ENCODE measurements at places on chromosomes 4 and X.

DNA sequence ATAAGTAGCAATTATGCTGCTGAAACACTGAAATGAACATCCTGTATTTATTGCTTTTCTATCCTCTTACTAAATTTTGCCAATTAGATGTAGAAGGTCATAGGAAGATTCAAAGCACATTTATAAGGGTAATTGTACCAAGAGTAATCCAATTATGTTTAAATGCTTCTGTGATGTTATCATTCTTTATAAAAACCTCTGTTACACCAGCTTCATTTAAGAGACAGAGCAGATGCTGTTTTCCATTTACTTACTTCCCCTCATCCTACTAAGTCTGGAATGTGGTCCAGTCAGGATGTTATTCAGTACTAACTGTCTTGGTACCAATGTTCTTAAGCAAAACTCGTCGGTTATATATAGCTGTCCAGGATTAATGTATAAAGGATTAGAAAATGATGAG lies 539.6 kb downstream of the PDHA2 start:
- no peak for DNase-seq

DNA sequence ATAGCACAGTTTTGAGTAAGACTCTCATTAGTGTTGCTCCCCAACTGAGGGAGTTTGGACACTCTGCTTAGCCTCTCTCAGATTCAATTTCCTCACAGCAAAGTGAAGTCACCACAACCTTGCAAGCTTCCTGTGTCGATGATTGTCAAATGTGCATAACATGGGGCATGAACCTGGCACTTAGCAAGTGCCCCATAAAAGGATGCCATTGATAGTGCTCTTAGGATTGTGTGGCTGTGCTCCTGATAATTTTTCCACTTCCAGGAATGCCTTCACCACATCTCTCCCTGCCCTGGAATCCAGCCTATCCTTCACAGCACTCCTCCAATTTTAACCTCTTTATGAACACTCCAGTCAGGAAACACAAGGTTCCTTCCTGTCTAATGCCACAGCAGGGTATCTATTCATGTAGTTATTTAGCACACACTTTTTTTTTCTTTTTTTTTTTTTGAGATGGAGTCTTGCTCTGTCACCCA lies 309.4 kb downstream of the PPP3CA start:
- DNase-seq: peak; percentile 79

DNA sequence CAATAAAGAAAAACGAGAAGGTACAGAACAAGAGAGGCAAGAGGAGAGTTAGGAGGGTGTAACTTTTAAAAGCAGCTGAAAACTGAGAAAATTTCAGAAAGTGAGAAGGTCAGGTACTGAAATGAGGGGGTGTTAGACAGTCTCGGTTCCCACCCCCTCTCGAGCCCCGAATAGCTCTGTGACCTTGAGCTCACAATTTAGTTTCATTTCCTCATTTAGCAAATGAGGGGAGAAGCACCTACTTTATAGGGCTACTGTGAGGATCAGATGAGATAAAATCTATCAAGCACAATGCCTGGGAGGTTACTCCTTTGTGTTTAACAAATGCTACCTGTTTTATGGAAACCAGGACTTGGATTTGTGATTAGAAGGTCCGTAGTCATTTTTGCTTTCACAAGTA lies 4.9 kb downstream of the UGT8 start:
- no peak for DNase-seq

DNA sequence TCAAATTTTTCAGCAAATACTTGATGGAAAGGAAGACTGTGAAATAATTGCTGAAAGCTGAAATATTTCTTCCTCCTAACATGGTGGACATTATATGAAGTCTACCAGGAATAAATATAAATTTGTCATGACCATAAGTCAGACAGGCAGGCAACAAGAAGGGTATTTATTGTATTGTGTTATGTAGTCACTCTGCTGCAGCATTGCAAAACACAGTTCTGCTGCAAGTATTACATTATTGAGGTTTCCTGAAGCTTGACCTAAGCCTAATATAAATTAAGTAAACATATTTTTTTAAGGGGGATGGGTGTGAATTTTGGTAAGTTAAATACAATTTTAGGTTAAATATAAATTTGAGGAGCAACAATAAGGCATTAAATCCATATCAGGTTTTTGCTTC lies 60.2 kb upstream of the MAOA start:
- DNase-seq: no peak

DNA sequence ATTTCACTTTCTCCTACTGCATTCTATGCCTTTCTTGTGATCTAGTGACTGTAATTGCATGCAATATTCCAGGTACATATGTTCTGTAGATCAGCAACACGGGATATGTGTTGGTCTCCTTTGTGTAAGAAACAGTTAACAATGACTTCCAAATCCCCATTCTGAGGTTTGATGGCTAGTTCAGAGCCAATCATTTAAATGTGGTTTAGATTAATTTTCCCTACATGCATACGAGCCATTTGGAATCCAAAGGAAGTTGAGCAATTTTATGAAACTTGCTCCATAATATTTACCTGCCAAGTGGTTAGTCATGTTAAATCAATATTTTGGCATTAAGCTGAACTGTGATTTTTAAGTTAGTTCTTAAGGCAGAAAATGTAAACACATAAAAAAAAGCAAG lies 172.8 kb upstream of the DCAF12L2 start:
- DNase-seq: no peak

- peak; percentile 17 for DNase-seq
Observed at GRCh38 chr4:154503598-154503997, 12.0 kb upstream of the DCHS2 start.

DNA sequence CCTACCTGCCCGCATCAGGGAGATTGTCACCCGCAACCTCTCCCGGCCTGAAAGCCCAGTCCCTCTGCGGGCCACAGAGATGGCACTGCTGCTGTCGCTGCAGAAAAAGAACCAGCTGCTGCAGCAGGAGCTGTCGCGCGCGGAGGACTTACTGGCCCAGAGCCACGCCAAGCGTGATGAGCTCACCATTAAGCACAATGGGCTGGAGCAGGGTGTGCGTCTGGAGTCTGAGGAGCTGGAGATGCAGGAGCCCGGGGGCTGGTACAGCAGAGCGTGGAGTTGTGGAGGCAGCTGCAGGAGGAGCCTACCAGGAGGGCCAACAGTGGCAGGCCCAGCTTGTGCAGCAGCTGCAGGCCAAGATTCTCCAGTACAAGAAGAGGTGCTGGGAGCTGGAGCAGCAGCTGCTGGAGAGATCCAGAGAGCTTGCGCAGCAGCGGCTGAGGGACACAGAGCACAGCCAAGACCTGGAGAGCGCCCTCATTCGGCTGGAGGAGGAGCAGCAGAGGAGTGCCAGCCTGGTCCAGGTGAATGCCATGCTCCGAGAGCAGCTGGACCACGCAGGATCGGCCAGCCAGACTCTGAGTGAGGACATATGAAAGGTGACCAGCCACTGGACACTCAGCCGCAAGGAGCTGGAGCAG lies 11.3 kb downstream of the SMIM10L2A start:
- DNase-seq: no peak

GRCh38 chr4:29079260-29079659 lies 1640.9 kb upstream of the PCDH7 start:
- DNase-seq: no peak

- no peak for DNase-seq
Observed at GRCh38 chr4:70705183-70706043, 16.4 kb upstream of the RUFY3 start.

GRCh38 chr4:99161373-99162099 lies 17.4 kb upstream of the ADH4 start:
- DNase-seq: no peak

DNA sequence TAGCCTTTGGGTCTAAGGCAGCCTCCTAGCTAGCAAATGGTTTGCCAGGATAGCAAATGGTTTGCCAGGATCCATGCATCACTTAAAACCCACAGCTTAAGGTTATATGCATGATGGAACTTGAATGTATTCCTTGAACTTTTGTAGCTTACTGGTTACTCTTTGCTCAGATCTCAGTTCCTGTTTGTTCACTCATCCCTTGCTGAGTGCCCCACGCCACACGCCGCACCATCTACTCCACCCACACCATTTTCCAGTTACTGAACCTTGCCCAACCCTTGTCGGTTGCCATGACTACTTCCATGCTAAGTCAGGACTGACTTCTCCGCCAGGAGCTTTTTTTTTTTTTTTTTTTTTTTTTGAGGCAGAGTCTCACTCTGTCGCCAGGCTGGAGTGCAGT lies 29.5 kb upstream of the XIAP start:
- DNase-seq: no peak

- no peak for DNase-seq
Observed at GRCh38 chr4:107292979-107293378, 256.9 kb upstream of the DKK2 start.

DNA sequence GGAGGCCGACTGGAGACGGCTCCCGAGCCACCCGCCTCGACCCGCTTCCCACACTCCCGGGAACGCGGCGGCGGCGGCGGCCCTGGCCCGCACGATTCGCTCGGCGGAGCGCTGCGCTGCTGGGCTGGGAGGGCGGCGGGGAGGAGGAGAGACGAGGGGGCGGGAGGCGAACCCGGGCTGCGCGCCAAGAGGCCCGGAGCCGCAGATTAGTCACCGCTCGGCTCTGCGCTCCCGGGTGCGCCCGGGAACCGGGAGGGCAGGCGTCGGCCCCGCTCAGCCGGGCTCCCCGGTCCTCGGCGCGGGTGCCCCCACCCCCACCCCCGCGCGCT lies 11.2 kb upstream of the BCOR start:
- no peak for DNase-seq
